ENCODE measurements at places on chromosomes 3 and 15. TPM values are rescaled to one million over a fixed set of nuclear protein-coding genes. Genes with fewer than 3 reads are reported as not detected.

Gene CGGBP1
- 100 TPM for total RNA-seq

Gene LHFPL4
- total RNA-seq = not detected

Gene RASL12
- total RNA-seq = not detected

Gene ADAMTSL3
- not detected for total RNA-seq

Gene STARD5
- 5.9 TPM for total RNA-seq

Gene GP5
- 1.4 TPM for total RNA-seq

Gene SLC12A8
- 1.5 TPM for total RNA-seq

Gene KBTBD13
- total RNA-seq = not detected

Gene SELENOS
- 32.2 TPM for total RNA-seq

Gene SLC22A14
- 0.11 TPM for total RNA-seq

Gene ST3GAL6
- not detected for total RNA-seq

Gene CHRNA3
- not detected for total RNA-seq

Gene GABRG3
- total RNA-seq = not detected

Gene KNL1
- 25.0 TPM for total RNA-seq

Gene RPSA
- 2,603 TPM for total RNA-seq

Gene RBM5
- total RNA-seq = 146 TPM

Gene ACP3
- total RNA-seq = not detected

Gene WDR5B
- 2.3 TPM for total RNA-seq

Gene SKOR1
- 0.08 TPM for total RNA-seq

Gene ZNF654
- 24.6 TPM for total RNA-seq

Gene GOLGA8T
- total RNA-seq = not detected

Gene GOLGA8J
- not detected for total RNA-seq

Gene PLA2G4F
- not detected for total RNA-seq

Gene INSYN1
- not detected for total RNA-seq
